ENCODE measurements at places on chromosomes 13 and 19.

- DNase-seq, result no peak
These were observed 60.5 kb upstream of the MEDAG start for GRCh38 chr13:30845297-30846214.

- DNase-seq, result peak; percentile 13
These were observed 204.6 kb upstream of the TSC22D1 start for GRCh38 chr13:44780591-44781280.

DNA sequence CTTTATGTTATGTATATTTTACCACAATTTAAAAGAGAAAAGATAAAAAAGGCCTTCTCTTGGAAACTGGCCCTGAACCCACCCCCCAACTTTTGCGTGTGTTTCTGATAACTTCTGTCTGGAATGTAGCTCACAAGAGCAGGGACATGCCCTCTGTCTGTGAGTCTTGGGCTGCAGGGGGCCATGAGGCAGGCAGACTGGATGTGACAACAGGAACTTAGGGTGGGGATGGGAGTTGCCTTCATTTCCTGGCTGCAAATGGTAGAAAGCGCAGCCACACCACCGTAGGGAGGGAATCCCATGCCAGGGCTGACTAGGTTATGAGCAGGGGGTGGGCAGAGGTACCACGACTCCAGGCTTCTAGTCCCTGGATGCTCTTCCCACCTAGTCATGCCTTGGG lies 21.9 kb downstream of the CILP2 start:
- no peak for DNase-seq

DNA sequence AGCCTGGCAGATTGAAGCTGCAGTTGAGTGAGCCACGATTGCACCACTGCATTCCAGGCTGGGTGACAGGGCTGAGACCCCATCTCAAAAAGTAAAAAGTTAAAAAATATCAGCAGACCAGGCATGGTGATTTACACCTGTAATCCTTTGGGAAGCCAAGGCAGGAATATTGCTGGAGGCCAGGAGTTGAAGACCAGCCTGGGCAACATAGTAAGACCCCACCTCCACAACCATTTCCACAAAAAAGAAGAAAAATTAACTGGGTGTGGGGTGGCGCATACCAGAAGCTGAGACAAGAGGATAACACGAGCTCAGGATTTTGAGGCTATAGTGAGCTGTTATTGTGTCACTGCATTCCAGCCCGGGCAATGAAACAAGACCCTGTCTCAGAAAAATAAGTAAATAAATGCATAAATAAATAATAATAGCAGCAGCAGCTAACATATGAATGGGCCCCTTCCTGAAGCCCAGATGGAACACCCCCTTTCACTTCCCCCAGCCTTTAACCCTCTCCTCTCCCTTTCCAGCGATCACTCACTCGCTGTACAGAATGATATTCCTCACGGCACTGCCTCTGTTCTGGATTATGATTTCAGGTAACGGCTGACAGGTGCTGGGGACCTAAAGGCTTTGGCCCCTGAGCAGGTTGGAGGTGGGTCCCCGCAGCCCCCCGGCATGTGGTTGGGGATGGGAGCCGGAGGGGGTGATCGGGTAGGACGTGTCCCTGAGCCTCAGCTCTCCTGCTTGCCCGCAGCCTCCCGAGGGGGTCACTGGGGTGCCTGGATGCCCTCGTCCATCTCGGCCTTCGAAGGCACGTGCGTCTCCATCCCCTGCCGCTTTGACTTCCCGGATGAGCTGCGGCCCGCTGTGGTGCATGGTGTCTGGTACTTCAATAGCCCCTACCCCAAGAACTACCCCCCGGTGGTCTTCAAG lies 3.2 kb downstream of the MAG start:
- DNase-seq, result no peak

DNA sequence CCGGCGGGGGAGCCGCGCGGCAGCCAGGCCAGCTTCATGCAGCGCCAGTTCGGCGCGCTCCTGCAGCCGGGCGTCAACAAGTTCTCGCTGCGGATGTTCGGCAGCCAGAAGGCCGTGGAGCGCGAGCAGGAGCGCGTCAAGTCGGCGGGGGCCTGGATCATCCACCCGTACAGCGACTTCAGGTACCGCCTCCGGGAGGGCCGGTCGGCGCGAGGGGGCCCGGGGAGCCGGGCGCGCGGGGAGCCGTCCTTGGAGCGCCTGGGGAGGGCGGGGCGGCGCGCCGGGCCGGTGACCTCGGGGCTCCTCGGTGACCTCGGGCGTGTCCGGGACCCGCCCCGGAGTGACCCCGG lies 690 bp downstream of the HCN2 start:
- DNase-seq, result no peak

- no peak for DNase-seq
These were observed 31.5 kb downstream of the RCBTB1 start for GRCh38 chr13:49553888-49554287.

Data from thyroid gland (tissue), 4 donors.